ENCODE measurements at places on chromosomes 5 and 9.

DNA sequence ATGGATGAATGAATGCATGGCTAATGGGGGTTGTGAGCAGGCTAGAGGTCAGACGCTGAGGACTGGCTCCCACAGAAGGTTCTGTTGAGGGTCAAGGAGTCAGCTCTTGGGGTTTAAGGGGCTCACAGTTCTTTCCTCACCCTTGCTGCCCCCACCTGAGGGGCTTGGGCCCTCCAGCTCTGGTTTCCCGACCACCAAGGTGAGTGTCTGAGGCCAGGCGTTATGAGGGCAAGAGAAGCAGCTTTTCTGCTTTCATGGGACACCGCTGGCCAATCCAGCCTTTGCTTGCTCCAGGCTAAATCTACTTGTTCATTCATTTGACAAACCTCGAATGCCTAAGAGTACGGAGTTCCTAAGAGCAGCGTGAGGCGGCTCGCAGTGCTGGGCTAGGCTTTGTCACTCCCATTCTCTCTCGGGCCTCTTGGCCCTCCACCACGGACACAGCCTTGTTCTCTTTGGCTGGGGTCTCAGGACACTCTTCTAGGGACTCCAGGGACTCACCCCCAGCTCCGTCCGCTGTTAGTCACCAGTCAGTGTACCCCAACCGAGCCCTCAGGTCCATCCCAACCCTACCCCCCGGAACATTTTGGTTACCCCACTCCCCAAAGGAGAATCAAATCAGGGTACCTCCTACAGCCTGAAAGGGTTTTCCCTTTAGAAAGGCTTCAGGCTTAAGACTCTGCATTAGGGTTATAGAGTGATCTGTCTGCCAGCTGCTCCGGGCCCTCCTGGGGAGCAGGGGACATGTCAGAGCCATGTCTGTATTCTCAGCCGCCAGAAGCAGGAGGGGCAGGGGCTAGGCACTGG is 210.1 kb upstream of the MVB12B start:
- no peak for DNase-seq

DNA sequence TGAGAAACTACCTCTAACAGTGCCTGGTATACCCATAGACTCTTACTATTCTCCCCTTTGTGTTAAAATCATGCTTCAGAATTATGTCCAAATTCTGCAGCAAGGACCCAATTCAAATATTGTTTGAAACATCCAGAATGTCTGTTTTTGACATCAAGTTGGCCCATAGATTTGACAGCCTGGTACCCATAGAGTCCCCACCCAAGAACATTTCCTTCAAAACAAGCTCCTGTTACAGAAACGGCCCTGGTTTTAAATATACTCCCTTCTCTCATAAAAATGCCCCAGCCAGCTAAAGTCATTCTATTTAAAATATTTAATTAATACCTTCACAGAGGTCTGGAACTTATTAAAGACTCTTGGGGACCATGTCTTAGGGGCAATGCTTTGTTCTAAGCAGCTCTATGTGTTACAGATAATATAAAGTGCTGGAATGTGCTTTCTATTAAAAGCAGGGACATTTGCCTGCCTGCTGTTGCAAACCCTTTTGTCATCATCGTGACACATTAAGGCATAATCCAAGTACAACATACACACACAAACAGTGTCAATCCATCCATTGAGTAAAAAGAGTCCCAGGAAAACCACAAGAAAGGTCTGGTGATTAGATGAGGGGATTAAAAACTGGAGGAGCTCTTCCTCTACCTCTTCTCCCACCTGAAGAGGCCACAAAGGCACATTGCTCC is 321.7 kb downstream of the MLLT3 start:
- DNase-seq = no peak

GRCh38 chr9:129612815-129613519 is 7.9 kb downstream of the C9orf50 start:
- no peak for DNase-seq

- DNase-seq = no peak
Observed at GRCh38 chr5:141762790-141763368, 80.8 kb upstream of the ARAP3 start.

- no peak for DNase-seq
Observed at GRCh38 chr9:77710965-77711648, 63.0 kb upstream of the GNA14 start.

DNA sequence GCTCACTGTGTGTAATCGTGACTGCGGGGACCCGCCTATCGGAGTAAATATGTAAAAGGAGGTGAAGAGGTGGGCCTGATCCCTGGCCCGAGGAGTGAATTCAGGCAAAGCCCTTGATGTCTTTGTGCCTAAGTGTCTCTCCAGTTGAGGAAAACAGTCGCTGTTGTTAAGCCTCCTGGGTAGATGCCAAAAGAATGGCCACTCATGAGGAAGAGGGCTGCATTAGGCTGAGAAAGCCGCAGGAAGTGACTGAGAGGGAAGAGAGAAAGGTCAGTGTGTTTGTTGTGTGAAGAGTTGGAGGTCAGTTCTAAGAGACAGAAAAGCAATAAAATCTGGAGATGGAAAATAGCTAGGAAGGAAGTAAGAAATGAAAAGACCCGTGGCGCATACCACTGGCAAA is 35.8 kb upstream of the PIP5K1B start:
- DNase-seq = no peak

DNA sequence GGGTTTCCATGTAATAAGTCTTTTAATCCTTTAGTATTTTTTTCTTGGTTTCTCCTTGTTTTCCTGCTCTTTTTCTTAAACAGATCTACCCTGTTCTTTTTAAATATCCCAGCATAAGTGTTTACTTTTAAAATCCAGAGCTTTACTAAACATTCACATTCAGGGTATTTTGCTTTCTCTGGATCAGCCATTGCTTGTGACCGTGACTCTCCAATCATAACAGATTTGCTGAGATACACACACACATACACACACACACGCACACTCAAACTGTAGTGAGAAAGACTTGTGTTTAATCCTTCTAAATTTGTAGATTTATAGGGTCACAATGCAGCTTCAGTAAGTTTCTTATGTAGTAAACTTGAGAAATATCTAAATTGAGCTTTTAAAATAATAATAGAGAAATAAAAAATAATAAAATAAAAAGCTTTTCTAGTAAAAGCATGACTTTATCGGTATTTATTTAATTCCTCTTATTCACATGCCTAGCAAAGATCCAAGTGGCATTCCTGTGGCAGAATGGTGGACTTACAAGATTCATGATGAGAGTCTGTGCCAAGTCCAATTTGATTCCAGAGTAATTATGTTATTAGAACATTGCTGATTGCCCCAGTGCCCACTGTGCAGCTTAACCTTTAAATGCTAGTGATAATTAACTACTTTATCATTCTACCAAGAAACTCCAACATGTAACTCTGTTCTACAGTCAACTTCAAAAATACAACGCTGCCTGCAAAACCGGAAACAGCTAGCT is 129.0 kb downstream of the TLE4 start:
- no peak for DNase-seq

- no peak for DNase-seq
Observed at GRCh38 chr5:135430135-135430437, 17.1 kb downstream of the DCANP1 start.
